Glomerular endothelial cell (primary cell): ENCODE measurements at places on chromosomes 7 and 10. TPM values are rescaled to one million over a fixed set of nuclear protein-coding genes. Genes with fewer than 3 reads are reported as not detected.

- peak; percentile 72 for DNase-seq
These were observed 28.6 kb downstream of the JAZF1 start for GRCh38 chr7:28151965-28152364.

DNA sequence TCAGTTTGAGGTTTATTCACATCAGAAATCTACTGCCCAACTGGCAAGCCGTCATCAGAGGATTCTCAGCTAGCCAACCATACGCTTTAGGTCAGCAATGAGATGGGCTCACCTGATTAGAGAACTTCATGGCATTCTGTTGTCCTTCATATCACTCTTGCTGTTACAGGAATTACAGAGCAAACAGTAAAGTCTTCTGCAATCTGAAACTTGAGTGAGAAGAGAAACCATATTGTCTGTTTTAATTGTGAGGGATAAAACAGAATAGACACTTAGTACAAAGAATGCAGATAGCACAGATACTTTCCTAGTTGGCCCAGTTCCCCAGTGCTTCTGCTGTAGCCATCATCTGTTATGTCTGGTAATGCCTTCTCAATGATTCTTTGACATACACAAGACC lies 366.6 kb downstream of the EXOC4 start:
- no peak for DNase-seq

- DNase-seq = no peak
These were observed 316.4 kb downstream of the RPS24 start for GRCh38 chr10:78349911-78350663.

DNA sequence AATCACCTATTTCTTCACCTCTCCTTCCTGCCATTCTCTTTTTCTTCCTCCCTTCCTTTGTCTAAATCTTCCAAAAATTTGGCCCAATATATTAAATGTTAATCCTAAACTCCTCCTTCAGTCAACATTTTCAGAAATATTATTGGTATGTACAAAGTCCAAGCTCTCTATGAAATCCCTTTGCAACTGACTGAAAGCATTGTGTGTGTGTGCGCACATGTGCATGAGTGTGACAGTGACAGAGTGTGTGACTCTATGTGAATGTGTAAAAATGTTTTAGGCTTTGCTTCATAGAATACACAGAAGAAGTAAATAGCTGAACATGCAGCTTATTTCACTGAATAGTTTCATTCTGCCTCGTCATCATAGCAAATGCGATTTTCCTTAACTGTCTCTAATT lies 7.0 kb downstream of the GPAM start:
- DNase-seq = no peak

Gene AGAP5
- total RNA-seq = 0.58 and 4.7 TPM in 2 replicates
